Dermis microvascular lymphatic vessel endothelial cell (primary cell): ENCODE measurements at places on chromosomes 2 and 18. TPM values are rescaled to one million over a fixed set of nuclear protein-coding genes. Genes with fewer than 3 reads are reported as not detected.

Gene ALPP
- total RNA-seq = not detected in 2 replicates

Gene SP140
- total RNA-seq = 0.13 TPM in 1 of 2 replicates, not detected in the other

Gene AQP12B
- total RNA-seq = not detected in 2 replicates

Gene SLC4A3
- 0.13 and 0.25 TPM in 2 replicates for total RNA-seq

Gene C18orf63
- not detected in 2 replicates for total RNA-seq

Gene KLHL30
- total RNA-seq = not detected in 2 replicates

Gene C2orf72
- total RNA-seq = not detected in 2 replicates
